ENCODE measurements at places on chromosomes 4 and X.

- no peak for DNase-seq
Measured at GRCh38 chrX:120228187-120228908, 22.3 kb upstream of the ZBTB33 start.

DNA sequence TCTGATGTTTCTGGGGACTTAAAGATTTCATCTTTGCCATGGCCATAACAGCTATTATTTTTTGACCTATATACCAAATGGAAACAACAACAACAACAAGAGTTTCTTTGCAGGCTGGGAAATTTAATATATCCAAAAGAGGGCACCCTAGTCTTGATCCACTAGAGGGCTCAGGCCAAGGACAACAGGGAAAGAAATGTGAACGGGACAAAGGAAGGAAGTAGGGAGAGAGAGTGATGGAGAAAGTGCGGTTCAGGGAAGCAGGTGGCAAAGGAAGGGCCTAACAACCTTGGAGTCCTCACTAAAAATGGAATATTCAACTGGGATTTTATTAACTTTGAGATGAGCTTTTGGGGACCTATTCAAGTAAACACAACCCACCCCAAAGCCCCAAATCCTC is 67.8 kb upstream of the SCML1 start:
- DNase-seq, result no peak

DNA sequence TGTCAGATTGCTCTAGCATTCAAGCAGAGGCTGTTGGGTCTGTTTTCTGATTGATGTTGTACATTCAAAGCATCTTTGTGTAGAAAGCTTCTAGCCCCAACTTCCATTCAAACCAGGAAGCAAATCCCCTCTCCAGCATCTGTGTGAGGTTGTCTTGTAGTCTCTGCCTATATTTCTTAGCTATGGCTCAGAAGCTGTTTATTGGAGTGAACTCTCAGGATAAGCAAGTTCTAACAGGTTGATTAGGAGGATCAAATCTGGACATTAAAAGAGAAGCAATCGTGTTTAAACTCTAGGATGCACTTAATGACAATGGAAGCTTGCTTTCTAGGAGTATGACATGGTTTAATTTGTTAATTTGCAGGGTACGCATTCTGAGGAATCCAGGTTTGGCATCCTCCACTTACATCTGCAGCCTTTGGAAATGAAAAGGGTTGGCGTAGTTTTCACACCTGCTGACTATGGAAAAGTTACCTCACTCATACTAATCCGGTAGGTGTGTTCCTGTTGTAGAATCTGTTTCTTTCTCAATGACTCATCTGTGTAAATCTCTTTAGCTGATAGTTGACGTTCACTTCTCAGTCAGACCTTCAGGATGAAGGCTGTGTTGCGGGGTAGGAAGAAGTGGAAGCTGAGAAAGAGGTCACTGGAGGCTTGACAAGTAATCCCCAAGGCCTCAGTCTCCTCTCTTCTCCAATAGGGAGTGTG is 88.0 kb upstream of the TLR2 start:
- no peak for DNase-seq

- no peak for DNase-seq
Measured at GRCh38 chr4:132981611-132982010, 167.5 kb upstream of the PCDH10 start.

- no peak for DNase-seq
Measured at GRCh38 chr4:26133840-26134239, 187.0 kb upstream of the RBPJ start.

DNA sequence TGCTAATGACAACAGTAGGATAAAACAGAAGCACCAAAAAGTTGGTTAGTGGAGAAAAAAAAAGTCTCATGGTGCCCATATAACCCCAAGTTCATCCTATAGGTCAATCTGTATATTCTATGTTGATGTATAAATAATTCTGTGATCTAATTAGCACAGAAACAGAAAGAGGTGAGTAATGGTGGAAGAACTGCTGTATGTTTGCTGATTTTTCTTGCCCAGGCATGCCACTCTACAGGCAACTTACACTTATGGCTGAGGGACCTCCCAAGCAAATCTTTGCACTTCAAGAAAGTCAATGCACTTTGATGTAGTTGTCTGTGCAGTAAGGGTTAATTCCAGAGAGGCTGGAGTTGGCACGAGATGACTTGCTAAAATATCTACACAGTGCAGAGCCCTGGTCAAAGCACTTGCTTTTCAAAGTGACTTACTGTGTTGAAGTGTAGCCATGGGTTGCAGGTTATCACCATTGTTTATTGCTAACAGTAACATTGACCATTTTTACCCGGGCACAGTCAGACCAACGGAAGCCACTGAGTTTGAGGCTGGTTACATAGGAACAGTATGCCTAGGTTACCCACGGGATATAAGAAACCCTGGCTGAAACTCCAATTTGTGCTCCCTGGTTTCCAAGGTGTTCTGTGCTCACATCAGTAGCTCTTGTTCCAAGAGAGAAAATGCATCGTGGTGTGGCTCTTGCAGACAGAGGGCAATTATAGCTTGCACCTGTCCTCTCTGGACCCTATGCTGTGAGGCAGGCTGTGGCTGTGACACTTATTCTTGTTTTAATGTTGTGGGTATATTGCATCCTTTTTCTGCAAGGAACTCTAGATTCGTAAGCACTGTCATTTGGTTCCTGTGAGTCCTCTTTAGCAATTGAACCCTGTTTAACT is 141.3 kb upstream of the FTHL17 start:
- DNase-seq, result no peak

GRCh38 chr4:25343671-25344070 is 31.1 kb downstream of the ZCCHC4 start:
- DNase-seq, result no peak

GRCh38 chrX:9875801-9876200 is 89.6 kb downstream of the SHROOM2 start:
- DNase-seq, result no peak

GRCh38 chrX:21725916-21726315 is 32.0 kb downstream of the SMPX start:
- no peak for DNase-seq

DNA sequence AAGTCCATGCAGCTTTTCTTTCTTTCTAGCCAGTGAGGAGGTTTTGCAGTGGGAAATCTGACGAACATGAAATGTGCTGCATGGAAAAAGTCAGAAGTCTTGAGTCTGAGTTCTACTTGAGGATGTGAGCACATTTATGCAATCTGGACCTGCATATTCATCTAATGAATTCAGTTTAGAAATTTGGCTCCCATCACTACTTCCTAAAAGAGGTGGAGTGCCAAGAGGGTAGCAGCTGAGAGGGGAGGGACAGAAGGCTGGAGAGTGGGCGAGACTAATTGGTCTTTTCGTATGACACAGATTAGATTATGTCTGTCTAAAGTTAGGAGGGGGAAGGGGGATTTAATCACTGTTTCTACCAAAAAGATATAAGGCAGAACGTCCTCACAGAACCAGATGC is 535.9 kb downstream of the IQCM start:
- DNase-seq, result no peak

- no peak for DNase-seq
Measured at GRCh38 chr4:152052451-152053057, 291.7 kb upstream of the GATB start.

DNA sequence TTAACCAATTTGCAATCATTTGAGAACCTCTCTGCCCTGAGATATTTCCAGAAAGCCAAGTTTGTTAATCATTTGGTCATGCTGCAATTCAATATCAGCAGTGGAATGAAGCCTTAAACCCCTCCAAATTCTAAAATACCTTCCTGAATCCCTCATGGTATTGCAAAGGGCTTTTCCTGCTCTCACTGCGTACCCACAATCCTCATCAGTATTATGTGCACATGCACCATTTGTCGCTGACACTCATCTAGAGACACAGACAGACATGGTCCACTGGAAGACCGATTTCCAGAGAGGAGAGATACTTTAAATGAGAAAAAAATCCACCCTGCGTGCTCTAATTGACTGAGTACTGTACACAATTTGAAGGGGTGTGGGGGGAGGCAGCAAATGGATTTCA is 104.4 kb downstream of the GPC3 start:
- DNase-seq, result no peak

DNA sequence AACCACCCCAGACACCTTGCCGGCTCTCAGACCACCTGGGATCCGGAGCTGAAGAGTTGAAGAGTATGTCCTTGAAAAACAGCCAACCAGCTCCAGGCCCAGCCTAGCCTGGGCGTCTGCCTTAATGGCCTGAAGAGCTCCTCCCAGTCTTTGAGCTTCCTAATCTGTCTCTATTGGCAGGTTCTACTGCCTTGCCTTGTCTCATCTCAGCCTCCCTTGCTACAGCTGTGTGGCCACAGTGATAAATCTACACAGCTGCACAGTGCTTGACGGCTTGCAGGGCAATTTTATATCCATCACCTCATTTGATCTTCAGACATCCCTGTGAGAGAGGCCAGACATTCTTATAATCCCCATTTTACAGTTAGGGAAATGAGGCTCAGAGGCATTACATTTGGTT is 19.9 kb downstream of the AWAT2 start:
- no peak for DNase-seq

- DNase-seq, result no peak
Measured at GRCh38 chrX:95536661-95537060, 1148.0 kb upstream of the DIAPH2 start.

- DNase-seq, result no peak
Measured at GRCh38 chr4:174260099-174260498, 23.4 kb downstream of the FBXO8 start.

GRCh38 chr4:126956184-126956897 is 676.4 kb upstream of the INTU start:
- DNase-seq, result no peak

DNA sequence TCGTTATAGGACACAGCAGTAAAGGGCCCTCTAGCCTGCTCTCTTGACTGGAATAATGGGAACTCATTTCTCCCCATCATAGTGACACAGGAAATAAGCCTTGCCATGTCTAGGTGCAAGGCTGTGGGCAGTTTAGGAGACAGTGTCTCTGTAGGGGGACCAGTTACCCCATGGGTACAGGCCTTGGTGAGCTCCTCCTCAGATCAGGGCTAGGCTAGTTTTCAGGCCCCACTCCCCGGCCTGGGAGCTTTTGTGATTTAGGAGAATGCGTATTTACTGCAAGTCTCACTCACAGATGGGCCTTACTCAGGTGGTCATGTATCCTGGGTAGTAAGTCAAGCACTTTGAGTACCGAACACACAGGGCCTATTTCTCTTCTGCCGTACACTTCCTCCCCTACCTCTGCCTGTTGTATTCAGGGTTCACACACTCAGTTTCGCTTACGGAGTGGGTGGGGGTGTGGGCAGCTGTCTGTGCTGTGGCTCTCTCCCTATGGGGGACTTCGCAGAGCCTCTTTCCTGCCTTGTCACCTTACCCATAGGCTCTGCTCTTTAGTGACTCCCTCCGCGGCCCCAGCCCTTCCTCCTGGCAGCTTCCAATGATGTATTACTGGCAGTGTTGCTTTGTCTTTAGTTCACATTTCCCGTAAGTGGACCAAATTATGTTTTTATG is 34.2 kb downstream of the FAM193A start:
- DNase-seq, result no peak

DNA sequence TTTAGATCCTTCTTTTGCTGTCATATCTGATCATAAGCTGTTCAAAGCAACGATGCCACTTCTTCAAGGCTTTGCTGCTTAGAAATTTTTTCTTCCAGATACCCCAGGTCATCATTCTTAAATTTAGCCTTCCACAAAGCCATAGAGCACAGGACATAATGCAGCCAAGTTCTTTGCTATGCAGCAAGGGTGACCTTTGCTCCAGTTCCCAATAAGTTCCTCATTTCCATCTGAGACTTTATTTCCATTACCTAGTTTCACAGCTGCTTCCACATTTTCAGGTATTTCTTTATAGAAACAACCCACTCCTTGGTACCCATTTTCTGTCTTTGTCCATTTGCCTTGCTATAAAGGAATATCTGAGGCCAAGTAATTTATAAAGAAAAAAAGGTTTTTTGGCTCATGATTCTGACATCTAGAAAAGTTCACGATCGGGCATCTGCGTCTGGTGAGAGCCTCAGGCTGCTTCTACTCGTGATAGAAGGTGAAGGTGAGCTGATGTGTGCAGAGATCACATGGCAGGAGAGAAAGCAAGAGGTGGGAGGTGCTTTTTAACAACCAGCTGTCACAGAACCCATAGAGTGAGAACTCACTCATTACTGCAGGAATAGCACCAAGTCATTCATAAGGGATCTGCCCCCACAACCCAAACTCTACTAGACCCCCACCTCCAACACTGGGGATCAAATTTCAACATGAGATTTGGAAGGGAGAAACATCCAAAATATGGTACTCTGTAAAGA is 11.8 kb upstream of the TASL start:
- DNase-seq, result no peak

DNA sequence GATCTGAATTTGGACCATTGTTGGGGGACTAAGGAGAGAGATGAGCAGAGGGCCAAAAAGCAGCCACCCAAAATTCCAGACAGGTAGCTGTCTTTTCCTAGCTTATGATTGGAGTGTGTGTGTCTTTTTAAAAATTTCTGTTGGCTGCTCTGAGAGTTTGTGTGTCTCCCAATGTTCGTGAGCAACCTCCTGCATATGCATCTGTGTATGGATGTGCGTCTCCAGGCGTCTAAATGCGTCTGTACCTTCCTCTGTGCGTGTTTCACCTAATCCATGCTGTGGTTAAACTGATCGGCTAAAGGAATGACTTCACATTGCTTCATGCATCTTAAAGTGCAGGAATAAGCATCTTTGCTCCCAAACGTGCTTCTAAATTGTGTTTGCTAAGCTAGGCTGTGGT is 65.5 kb upstream of the LAS1L start:
- DNase-seq, result no peak

- no peak for DNase-seq
Measured at GRCh38 chr4:143404555-143404954, 67.9 kb downstream of the GAB1 start.

DNA sequence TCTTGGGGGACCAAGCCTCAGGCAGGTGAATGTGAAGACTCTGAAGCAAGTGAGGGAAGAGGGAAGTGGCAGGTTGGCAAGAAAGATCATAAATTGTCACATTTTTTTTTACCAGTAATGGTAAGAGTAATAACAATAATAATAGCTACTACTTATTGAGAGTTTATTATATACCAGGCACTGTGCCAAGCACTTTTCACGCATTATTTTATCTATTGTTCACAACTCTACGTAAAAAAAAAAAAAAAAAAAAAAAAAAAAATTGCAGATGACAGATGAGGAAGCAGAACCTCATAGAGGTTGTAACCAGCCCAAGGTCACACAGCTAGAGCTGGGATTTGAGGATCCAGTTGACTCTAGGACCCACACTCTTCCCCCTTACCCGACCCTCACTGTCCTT is 40.9 kb downstream of the TSC22D3 start:
- DNase-seq, result no peak

- DNase-seq, result no peak
Measured at GRCh38 chr4:26015133-26015651, 101.2 kb downstream of the SMIM20 start.

DNA sequence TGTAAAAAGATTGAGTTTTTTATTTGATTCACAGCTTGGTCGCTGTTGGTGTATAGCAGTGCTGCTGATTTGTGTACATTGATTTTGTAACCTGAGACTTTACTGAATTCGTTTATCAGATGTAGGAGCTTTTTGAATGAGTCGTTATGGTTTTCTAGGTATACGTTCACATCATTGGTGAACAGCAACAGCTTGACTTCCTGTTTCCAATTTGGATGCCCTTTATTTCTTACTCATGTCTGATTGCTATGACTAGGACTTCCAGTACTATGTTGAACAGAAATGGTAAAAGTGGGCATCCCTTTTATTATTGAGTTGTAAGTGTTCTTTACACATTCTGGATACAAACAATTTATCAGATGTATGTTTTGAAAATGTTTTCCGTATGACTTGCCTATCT is 76.0 kb downstream of the ADGRG4 start:
- no peak for DNase-seq
